ENCODE measurements at places on chromosomes 7 and 10.

- H3K27me3 ChIP-seq, result no peaks in the 10 kb centered on the region
- no peak overlapping the region for H3K4me3 ChIP-seq
- no peak for DNase-seq
These were observed 104.9 kb downstream of the CDK6 start for GRCh38 chr7:92731335-92732063.

- peaks cover 37% of the 10 kb centered on the region for H3K4me1 ChIP-seq
- no peak for DNase-seq
- H3K27ac ChIP-seq, result peak overlapping the region; percentile 2
- no peak overlapping the region for H3K4me3 ChIP-seq
- H3K27me3 ChIP-seq, result no peaks in the 10 kb centered on the region
- peaks cover 3% of the 10 kb centered on the region for H3K36me3 ChIP-seq
These were observed 101.2 kb upstream of the RPA3 start for GRCh38 chr7:7819442-7820247.

- no peak overlapping the region for H3K4me3 ChIP-seq
- no peak overlapping the region for H3K27ac ChIP-seq
- no peak for DNase-seq
- H3K36me3 ChIP-seq, result peaks cover 2% of the 10 kb centered on the region
- H3K27me3 ChIP-seq, result peaks cover 54% of the 10 kb centered on the region
These were observed 24.9 kb downstream of the SKIDA1 start for GRCh38 chr10:21500578-21500910.

- H3K4me1 ChIP-seq, result no peaks in the 10 kb centered on the region
- H3K27me3 ChIP-seq, result no peaks in the 10 kb centered on the region
- no peak overlapping the region for H3K4me3 ChIP-seq
- no peak overlapping the region for H3K27ac ChIP-seq
These were observed 143.1 kb downstream of the NPY start for GRCh38 chr7:24427048-24427447.

GRCh38 chr7:134727711-134728110 is 51.7 kb upstream of the CALD1 start:
- no peaks in the 10 kb centered on the region for H3K27me3 ChIP-seq
- no peak overlapping the region for H3K27ac ChIP-seq
- no peak overlapping the region for H3K4me3 ChIP-seq
- no peaks in the 10 kb centered on the region for H3K4me1 ChIP-seq

GRCh38 chr10:70146489-70147258 is at the start of gene TYSND1:
Gene TYSND1, minus strand, starts transcription at chr10:70146700. Its CDS starts 114 bp downstream, at chr10:70146586.
- peak within 1 kb of the TSS; percentile 85 for H3K4me3 ChIP-seq
- H3K4me1 ChIP-seq, result peaks cover 48% of the 10 kb centered on the region
- peak; percentile 82 for DNase-seq
- H3K27ac ChIP-seq, result peak within 1 kb of the TSS; percentile 91
- peaks cover 37% of the 10 kb centered on the region for H3K36me3 ChIP-seq

DNA sequence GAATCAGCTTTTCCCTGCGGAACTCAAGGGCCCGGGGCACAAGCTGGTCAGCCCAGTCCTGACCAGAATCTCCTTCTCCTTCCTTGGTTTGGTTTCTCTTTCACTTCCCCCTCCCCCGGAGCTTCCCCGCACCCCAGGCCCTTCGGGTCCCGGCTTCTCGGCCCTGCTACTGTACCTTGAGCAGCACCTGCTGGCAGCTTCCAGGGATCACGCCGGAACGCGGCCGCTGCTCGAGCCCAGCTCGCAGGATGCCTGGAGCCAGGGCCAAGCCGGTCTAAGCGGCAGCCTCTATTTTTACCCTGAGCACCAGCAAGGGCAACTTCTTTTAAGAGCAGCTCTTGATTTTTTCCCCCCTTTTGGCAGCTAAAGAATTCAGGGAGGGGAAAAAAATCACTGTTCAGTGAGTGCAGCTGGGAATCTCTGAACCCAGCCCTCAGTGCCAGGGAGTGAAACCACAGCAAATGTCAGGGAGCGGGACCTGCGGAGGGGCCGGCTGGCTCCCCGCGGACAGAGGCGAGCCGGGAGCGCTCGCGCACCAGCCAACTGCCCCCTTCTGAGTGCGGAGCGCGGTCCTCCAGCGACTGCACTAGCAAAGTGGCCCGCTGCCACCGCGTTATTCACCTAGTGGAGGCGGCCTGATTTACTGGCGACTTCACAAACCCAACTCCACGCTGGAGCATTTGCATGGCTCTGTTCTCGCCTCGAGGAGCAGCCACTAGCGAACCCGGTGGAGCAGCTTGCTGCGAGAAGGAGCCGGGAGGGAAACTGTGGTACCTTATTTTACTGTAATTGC is 2.4 kb upstream of the INHBA start:
- DNase-seq, result peak; percentile 10
- H3K4me1 ChIP-seq, result peaks cover 5% of the 10 kb centered on the region
- peak overlapping the region; percentile 55 for H3K27ac ChIP-seq
- H3K36me3 ChIP-seq, result peaks cover 3% of the 10 kb centered on the region
- peak overlapping the region; percentile 75 for H3K4me3 ChIP-seq

DNA sequence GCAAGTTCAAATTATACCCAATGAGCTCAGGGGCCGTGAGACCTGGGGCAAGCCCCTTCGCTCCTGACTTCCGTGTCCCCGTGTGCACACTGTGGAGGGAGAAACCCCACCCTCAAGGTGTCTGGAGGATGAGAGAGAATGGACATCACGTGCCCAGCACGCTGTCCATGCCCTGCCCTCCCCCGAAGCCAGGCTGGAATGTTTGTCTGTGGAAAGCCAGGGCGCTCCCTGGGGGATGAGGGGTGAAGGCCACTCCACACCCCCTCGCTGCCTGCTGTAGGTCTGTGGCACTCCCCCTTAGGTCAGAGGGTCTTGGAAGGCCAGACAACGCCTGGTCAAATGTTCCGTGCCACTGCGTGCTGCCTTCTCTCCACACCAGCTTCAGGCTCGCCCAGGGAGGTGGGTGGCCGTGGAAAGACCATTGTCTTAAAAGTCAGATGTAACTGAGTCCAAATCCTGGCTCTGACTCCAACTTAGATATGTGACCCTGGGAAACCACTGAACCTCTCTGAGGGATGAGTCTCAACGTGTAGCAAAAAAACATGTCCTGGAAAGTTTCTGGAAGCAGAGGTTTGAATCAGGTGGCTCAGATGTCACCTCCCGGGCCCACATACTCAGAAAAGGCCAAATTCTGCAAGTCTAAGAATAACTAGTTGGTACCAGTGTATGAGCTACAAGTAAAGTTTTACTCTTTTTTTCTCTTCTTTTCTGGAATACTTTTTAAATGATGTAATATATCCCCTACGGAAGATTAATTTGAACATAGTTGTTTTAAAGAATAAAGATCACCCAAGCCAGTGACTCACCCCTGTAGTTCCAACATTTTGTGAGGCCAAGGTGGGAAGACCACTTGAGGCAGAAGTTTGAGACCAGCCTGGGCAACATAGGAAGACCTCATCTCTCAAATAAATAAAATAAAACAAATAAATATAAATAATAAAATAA is 24.9 kb downstream of the RCC1L start:
- H3K27ac ChIP-seq, result no peak overlapping the region
- DNase-seq, result no peak

- H3K27ac ChIP-seq, result no peak overlapping the region
- H3K36me3 ChIP-seq, result no peaks in the 10 kb centered on the region
- DNase-seq, result no peak
- H3K27me3 ChIP-seq, result no peaks in the 10 kb centered on the region
These were observed 41.4 kb downstream of the LRRC20 start for GRCh38 chr10:70341016-70341415.

- H3K36me3 ChIP-seq, result peaks cover 31% of the 10 kb centered on the region
- H3K27me3 ChIP-seq, result no peaks in the 10 kb centered on the region
- peak overlapping the region; percentile 97 for H3K27ac ChIP-seq
- no peak for DNase-seq
These were observed 27.3 kb downstream of the ADAP1 start for GRCh38 chr7:927031-927671.

- H3K4me3 ChIP-seq, result peak overlapping the region; percentile 58
- no peaks in the 10 kb centered on the region for H3K27me3 ChIP-seq
- H3K27ac ChIP-seq, result peak overlapping the region; percentile 84
- H3K4me1 ChIP-seq, result peaks cover 29% of the 10 kb centered on the region
These were observed 5.3 kb upstream of the TMEM139 start for GRCh38 chr7:143279186-143280098.

GRCh38 chr7:116686812-116687419 is 14.9 kb downstream of the MET start:
- no peak for DNase-seq
- H3K36me3 ChIP-seq, result peaks cover 2% of the 10 kb centered on the region
- no peaks in the 10 kb centered on the region for H3K4me1 ChIP-seq
- H3K27ac ChIP-seq, result no peak overlapping the region
- no peak overlapping the region for H3K4me3 ChIP-seq
